ENCODE measurements at places on chromosomes 1 and 21.

GRCh38 chr1:9294910-9295636 lies 2.4 kb downstream of the SPSB1 start:
- no peak for DNase-seq

GRCh38 chr1:20493839-20494608 lies 8.0 kb upstream of the CAMK2N1 start:
- peak; percentile 54 for DNase-seq

DNA sequence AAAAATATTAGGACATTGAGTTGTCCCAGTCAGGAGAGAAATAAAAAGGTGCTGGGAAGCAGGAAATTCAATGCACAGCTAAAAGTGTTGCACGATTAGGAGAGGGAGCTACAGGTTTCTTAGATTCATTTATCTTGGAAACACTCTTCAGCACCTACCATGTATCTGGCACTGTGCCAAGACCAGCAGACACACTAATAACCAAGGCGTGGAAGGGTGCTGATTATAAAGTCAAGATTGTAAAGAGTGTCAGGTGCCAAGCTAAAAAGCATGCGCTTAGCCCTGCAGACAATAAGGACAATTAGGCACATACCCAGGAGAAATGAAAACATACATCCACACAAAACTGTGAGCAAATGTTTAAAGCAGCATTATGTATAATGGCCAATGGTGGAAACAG lies 129.9 kb downstream of the DSCAM start:
- no peak for DNase-seq

DNA sequence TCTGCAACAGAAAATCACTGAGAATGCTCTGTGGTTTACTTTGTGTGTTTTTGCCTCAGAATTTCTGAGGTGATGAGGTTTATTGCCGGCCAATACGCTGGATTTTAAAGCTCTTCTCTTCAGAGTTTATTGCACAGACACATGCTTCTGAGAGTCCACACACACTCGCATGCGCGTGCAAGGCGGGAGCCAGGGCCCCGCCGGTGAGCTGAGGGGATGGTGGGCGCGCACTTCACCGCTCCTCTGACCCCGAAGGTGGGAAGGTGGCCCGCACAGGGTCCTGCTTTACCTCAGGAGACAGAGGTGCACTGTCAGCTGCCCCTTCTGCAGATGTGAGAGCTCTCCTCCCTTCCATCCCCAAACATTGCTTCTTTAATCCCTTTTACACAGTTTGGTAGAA lies 158.4 kb upstream of the MAGI3 start:
- no peak for DNase-seq

GRCh38 chr1:74478979-74479378 lies 33.4 kb downstream of the LRRC53 start:
- DNase-seq = no peak

DNA sequence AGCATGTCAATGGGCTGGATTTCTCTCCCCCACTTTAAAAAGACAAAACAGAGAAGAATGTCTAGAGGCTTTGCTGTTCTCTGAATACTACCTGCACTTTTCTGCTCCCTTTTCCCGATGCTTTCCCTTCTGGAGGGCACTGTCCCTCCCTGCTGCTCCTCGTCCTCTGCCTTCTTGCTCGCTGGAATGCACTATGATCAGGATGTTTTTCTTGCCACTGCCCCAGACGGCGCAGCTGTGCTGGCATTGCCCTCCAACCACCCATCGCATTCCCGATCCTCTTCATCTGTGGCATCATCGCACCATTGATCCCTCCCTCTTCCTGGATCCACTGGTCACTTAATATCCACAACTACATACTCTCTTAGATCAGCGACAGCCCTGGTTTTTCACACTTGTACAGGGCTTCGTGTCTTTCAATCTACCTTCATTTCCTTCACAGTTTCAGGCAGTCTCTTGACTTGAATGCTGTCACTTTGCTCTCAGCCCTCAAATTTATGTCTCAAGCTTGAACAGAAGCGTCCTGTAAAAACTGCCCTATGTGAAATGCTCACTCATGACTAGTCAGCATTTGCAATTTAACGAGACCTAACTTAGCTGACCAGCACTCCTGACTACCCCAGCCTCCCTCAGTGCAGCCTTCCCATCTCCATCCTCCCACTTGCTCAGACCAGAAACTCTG lies 3.5 kb upstream of the OR11L1 start:
- DNase-seq = no peak

DNA sequence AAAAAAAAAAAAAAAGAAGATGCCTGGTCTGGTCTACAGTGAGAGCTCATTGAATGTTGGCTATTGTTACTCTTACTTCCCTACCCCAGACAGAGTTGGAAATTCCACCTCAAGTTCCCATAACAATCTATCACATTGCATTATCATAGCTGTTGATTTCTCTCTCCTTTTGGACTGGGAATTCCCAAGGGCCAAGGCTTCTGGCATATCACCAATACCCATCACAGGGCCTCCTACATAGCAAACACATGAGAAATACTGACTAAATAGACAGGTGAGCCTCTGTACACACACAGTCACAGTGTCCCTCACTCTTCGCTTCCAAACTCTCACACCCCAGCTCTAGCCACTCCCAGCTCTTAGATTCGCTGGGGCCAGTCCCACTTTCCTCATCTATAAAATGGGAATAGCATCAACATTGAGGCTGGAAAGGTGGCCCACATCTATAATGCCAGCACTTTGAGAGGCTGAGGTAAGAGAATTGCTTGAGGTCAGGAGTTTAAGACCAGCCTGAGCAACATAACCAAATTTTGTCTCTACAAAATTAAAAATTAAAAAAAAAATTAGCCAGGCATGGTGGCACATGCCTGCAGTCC lies 6.4 kb downstream of the PTAFR start:
- DNase-seq = no peak

GRCh38 chr1:203713125-203713524 lies 51.9 kb upstream of the LAX1 start:
- no peak for DNase-seq

DNA sequence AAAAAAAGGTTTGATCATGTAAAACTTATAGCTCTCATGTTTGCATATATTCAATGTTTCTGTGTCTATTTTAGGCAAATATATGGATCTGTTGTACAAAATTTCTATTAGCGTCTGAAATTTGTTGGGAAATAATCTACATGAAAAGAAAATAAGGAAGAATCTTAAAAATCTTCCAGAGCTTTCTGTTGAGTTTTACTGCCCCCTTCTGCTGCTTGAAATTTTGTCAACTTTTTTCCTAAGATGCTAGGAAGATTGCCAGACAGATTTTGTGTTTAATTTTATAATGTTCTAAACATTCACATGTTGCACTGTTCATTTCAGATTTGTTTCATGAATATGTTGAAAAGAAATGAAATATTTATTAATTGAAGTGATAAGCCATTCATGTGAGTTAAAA lies 2.5 kb upstream of the PTGS2 start:
- no peak for DNase-seq

GRCh38 chr1:44030605-44031251 lies 534 bp downstream of the SLC6A9 start:
- DNase-seq = peak; percentile 40

GRCh38 chr1:161145832-161146231 lies 7.9 kb upstream of the UFC1 start:
- DNase-seq = no peak

- no peak for DNase-seq
Observed at GRCh38 chr21:46317710-46318463, 5.8 kb downstream of the C21orf58 start.

GRCh38 chr1:109277434-109278204 lies 5.3 kb downstream of the PSRC1 start:
- DNase-seq = peak; percentile 57

- no peak for DNase-seq
Observed at GRCh38 chr1:96756789-96757188, 35.2 kb downstream of the PTBP2 start.

DNA sequence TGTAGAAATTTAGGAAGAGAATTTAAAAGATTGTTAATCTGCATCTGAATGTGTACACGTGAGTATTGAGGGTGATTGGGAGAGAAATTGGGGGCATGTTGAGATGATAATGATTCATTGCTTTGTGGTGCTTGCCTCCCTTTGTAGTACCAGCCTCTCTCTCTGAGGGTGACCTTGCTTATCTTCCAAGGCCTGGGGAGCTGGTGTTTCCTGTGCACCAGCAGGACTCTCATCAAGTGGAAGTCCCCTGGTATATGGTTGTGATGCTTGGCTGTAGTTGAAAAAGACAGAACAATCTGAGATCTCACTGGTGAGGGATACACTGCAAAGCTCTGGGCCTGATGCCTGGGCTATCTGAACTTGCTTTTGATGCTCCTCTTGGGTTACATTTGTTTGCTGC lies 4.0 kb downstream of the TCHHL1 start:
- no peak for DNase-seq

DNA sequence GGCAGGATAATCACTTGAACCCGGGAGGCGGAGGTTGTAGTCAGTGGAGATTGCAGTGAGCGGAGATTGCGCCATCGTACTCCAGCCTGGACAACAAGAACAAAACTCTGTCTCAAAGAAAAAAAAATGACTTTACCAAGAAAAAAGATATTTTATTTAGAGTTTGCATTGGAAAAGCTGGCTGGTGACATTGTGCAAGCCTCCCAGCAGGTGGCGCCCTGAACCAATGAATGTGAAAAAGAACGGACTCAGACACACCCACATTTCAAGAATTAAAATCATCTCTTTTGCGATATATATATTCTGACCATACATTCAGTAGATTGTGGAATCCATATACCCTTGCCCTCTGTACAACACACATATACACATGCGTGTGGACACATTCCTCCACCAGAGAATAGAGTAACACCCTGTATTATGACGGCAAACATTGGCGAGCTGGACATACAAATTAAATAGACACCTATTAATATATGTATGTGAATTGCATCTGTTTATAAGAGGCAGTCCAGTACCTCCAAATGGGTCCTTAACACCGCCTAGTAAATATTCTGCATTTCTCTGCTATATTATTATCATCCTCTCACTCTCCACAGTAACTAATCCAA lies 39.0 kb upstream of the CADM3 start:
- DNase-seq = peak; percentile 52

- no peak for DNase-seq
Observed at GRCh38 chr1:222241410-222241809, 306.5 kb downstream of the HHIPL2 start.

DNA sequence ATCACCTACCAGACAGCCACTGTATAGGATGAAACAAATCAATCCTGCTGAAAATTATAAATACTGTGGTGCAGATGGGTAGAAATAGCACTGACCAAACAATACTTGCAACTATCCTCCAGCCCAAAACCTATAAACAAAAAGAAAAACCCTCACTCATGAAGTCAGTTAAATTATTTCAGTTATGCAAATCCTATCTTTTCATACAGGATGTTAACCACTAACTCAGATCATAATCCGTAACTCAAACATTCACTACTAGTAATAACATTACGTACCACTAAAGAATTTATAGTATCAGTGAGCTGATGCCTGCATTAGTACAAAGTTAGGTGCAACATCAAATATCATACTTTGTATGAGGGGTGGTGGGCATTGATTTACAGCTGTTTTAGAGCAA lies 2.6 kb downstream of the NDC1 start:
- DNase-seq = no peak

GRCh38 chr1:14298806-14299205 lies 299.7 kb upstream of the KAZN start:
- DNase-seq = no peak

DNA sequence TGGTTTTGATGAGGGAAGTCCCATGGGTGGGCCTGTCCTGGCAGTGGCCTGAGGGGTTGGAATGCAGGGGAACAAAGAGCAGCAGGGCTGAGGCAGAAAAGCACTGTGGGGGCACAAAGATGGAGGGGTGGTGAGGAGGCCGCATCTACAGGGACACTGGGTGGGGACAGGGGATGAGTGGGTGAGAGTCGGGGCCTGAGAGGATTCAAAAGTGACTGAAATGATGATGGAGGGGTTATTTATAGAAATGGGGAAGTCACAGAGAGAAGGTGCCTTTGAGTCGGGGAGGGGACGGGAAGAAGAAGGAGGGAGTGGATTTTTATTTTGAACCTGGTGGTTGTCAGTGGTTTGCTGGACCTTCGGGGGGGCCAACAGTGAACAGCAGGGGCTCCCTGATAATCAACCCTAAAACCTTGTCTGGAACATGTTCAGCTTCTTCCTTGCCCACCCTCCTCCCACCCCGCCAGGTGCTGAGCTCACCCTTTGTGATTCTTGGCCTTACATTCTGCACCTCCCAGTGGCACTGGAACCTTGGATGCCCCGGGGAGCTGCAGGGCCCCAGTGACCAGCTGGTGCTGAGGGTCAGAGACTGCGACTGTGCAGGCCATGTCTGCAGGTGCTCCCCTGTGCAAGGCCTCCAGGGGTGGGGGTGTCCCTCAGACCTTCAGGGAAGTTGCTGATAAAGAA lies 42.9 kb downstream of the IER5 start:
- DNase-seq = no peak

- peak; percentile 12 for DNase-seq
Observed at GRCh38 chr1:114040273-114041015, 61.2 kb downstream of the OLFML3 start.

GRCh38 chr1:29970747-29971325 lies 734.5 kb downstream of the PTPRU start:
- no peak for DNase-seq

- DNase-seq = no peak
Observed at GRCh38 chr1:157600236-157600635, 2.4 kb upstream of the FCRL4 start.

DNA sequence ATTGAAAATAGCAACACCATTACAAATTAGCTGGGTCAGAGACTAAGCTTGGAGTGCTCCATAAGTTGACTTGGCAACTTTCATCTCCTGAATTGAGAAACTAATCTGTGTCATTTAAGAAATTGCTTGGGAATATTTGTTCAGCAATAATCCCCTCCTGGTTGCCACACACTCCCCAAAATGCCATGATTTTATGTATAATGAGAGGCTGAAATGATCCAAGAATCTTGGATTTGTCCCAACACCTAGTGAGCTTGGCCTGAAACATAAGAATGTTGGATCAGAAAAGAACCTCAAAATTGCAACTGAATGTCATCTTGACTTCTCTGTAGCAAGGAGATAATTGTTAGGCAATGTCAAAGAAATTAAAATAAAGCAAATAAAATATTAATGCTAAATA lies 805.9 kb upstream of the ADAMTS5 start:
- no peak for DNase-seq

DNA sequence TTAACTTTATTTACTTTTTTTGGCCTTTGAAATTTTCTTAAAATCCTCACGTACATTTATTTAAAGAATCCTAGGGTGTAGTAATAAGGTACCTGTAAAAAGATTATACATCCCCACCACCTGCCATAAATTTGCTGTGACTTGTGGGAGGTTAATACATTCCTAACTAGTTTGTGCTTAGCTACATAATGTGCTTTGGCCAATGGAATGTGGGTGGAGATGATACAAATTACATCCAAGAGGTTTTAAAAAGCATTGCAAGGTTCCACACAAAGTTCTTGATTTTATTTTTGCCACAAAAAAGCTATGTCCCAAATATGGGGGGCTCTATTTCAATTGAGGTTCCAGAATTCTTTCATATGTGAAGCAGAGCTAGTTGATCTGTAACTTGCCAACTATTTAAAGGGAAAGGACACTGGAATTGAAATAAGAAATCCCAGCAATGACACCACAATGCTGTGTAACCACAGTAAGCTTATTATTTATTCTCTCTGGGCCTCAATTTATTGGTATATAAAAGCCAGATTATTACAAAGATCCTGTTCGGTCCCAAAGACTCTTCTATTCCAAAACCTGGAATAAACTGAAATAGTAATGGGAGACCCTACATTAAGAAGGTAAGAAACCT lies 15.7 kb downstream of the ASPM start:
- no peak for DNase-seq

- no peak for DNase-seq
Observed at GRCh38 chr1:49051647-49052046, 275.0 kb upstream of the BEND5 start.

Measured in hippocampal formation (tissue), 2 donors.